Activated gamma-delta T cell treated with anti-CD3 and anti-CD28 coated beads, Interleukin-2, amount 50 U/mL, for 16 hours (primary cell): ENCODE measurements at places on chromosomes 12 and 14.

DNA sequence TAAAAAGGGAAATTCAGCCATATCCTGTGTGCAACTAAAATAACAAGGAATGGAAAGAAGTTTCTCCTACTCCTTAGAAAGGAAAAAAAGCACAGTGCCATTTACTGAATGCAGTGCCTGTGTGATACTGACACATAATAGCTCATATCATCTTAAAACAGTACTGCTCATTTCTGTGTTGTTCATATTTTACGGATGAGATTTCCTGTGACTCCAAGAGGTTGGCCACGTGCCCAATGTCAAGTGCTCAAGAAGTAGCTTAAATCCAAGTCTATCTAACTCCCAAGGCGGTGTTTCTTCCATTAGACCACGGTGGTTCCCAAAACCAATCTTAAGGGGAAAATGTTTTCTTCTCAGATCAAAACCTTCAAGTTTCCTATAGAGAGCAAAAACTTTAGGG, 20.0 kb downstream of the MAP3K9 start:
- no peak for DNase-seq

DNA sequence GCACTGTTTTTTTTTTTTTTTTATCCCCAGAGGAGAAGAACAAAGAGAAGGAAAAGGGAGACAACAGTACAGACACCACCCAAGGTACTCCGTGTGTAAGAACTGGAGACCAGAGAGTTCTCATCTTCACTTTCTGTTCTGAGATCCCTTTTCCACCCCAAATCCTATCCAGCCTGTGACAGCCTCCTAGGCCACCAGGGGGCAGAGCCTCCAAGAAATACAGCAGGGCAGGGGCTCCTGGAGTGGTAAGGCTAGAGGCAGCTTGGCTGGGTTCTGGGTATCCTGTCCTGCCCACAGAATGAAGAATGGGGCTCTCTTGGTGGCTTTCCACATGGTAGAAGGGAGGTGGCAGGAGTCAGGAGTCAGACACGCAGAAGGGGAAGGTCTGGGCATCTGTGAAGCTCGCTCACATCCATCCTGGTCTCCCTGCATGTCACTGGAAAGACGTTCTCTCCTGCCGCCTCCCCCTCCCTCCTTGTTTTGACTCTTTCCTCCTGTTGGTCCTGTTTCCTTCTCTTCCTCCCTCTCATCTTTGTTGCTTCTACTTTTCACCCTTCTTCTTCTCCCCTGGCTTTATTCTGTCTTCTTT, 12.0 kb downstream of the CLSTN3 start:
- peak; percentile 30 for DNase-seq

DNA sequence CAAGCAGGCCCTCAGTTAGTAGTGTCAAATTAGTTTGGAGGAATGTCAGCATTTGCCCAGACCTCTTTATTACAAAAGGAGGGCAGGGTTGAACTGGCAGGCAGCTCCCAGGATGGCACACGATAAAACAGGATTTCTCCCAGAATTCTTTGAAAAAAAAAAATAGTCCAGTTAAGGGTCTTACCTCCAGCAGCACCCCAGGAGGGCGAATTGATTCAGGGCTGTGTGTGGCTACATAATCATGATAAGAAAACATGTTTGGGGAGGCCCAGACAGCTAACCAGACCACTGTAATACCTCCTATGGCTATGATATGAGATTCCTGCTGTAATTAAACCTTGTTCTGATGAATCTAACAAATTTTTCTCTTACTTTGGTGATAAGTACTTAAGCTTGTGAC, 38.8 kb upstream of the NT5DC3 start:
- no peak for DNase-seq

GRCh38 chr12:62299617-62300016, 39.4 kb downstream of the USP15 start:
- no peak for DNase-seq

- DNase-seq: no peak
Measured at GRCh38 chr12:597926-598568, 65.2 kb downstream of the NINJ2 start.

DNA sequence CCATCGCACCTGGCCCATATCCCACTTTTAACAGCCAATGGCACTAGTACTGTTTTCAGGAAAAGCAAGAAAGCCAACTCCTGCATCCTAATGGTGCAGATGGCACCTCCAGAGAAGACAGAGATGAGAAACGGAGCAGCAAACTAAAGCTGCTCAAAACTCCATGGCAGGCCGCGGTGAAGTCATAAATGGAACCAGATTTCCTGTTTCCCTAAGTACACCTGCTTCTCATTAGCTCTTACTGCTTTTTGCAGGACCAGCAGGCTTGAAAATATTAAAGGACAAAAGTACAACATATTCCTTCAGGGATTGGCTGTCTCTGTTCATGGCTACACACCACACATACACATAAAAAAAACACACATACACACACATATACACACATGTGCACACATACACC, 36.7 kb upstream of the LGALS3 start:
- no peak for DNase-seq

- DNase-seq: no peak
Measured at GRCh38 chr14:42174357-42174756, 567.7 kb downstream of the LRFN5 start.

DNA sequence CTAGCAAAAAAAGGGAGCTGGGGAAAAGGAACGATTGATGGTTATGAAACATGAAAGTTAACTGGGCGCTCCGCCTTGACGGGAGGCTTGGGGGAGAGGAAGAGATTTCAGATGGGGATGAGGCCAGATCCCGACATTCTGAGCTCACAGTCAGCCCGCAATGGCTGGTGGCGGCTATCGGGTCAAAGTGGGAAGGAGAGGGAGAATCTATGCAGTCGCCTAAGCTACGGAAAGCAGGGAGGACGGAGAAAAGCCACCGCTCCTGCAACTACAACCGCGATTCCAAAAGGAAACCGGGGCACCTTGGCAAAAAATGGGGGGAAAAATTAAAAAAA, 502 bp downstream of the MPHOSPH9 start:
- DNase-seq: no peak

DNA sequence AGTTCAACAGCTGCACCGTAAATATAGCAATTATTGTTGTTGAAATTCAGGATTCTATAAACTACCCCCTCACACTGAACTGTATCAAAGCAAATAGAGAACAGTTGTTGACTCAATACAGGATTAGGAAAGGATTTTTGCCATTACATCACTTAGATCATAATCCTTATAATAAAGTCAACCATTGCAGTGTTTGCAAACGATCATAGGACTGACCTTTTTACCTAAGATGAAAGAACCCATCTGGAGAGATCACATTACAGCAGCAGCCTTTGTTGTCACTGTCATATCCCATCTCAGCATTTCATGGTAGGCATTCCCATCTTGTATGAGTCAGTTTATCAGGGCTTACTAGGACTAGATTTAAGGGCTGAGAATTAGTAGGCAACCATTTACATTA, 96.1 kb downstream of the IPO8 start:
- DNase-seq: no peak

DNA sequence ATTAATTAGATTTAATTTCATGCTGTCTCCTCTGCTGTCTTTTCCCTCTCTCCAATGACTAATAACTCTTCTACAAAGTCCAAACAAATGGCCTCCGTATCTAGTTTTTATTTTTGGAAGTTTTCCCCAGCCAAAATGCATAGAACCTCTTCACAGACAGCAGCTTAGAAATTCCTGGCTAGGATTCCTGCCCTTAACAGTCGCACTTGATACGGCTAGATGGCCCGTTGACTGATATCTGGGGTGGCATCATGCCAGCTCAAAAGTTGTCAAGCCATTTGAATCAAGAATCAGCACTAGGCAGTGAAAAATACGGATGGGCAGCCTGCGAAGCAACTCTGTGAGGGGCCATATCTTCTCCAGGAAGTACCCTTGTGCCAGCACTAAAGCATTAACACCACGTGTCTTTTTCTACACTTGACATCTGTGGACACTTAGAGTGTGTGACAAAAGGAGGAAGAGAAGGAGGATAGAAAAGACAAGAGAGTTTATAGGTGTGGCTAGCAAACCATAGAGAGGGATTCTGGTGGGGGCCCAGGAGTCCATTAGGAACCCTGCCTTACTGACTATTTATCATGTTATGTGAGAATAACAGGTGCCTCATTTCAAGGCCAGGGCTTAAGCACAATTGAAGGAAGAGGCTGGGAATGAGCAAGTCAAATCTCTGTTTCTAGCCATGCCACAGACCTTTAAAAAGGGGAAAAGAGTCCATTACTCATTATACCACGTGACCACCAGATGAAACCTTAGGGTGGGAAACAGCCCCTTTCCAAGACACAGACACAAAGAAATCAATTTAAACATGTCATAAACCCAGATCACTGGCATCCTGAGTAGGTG, 39.2 kb upstream of the KRR1 start:
- DNase-seq: no peak

GRCh38 chr14:91417120-91417982, at the start of gene CCDC88C:
TSS of gene CCDC88C (minus strand) at chr14:91417820. CDS start at chr14:91417690, 130 bp downstream.
- DNase-seq: peak; percentile 56
